ENCODE measurements at places on chromosomes 2 and 18.
A peak's percentile ranks its signal among the peaks of the same experiment; 100 is the strongest.

DNA sequence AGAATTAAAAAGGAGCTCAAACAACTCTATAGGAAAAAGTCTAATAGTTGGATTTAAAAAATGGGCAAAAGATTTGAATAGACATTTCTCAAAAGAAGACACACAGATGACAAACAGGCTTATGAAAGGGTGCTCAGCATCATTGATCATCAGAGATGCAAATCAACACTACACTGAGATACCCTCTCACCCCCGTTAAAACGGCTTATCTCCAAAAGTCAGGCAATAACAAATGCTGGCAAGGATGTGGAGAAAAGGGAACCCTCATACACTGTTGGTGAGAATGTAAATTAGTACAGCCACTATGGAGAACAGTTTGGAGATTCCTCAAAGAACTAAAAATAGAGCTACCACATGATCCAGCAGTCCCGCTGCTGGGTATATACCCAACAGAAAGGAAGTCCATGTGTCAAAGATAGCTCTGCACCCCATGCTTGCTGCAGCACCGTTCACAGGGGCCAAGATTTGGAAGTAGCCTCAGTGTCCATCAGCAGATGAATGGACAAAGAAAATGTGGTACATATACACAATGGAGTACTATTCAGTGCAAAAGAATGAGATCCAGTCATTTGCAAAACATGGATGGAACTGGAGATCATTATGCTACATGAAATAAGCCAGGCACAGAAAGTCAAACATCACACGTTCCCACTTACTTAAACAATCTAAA lies 46.7 kb upstream of the B3GNT7 start:
- no peak for DNase-seq

- no peak for DNase-seq
These were observed 573 bp downstream of the STAM2 start for GRCh38 chr2:152175012-152175367.

- peak; percentile 88 for DNase-seq
These were observed 19.6 kb upstream of the KIF3C start for GRCh38 chr2:26001743-26002351.

GRCh38 chr2:149908726-149909683 lies 321.4 kb upstream of the MMADHC start:
- DNase-seq: no peak

DNA sequence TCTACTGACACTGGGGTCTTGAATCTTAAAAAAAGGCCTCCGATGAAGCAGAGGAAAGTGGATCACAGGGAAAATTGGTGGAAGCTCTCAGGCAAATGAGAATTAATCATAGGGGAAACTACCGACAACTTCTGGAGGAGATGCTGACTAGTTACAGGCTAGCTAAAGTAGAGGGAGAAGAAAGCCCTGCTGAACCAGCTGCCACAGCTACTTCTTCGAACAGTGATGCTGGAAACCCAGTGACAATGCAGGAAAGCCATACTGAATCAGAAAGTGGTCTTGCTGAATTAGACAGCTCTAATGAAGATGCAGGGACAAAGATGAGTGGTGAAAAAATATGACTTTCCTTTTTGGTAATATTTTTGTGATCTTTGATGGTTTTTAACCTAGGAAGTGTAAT lies 44.9 kb upstream of the SLC3A1 start:
- no peak for DNase-seq

GRCh38 chr2:20257411-20257810 lies 32.5 kb upstream of the SDC1 start:
- no peak for DNase-seq

- DNase-seq: no peak
These were observed 293.3 kb upstream of the TFPI start for GRCh38 chr2:187847245-187848208.

Measured in pancreas (tissue), 10 donors.